ENCODE measurements at places on chromosomes 11 and 22. TPM values are rescaled to one million over a fixed set of nuclear protein-coding genes. Genes with fewer than 3 reads are reported as not detected.

Gene NUP98
- total RNA-seq, result 84.5 TPM

DNA sequence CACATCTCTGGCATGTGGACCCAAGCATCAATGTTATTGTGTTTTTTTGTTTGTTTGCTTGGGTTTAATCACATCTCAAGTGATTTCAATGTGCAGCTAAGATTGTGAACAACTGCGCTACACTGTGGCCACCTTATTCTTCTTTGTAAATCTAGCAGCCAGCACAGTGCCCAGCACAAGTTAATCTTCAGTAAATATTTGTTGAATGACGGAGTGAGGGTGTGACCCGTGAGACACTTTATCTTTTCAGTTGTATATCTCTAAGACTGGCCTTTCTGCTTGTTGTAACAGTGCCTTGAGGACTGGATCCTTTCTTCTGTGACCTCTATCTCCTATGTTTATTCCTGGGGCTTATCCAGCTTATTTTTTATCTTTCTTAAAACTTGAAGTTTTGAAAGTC is 21.4 kb upstream of the AMOTL1 start:
- H3K36me3 ChIP-seq, result no peaks in the 10 kb centered on the region
- no peak overlapping the region for H3K4me3 ChIP-seq
- H3K4me1 ChIP-seq, result peaks cover 31% of the 10 kb centered on the region
- no peak for DNase-seq
- no peak overlapping the region for H3K27ac ChIP-seq
- H3K27me3 ChIP-seq, result no peaks in the 10 kb centered on the region

DNA sequence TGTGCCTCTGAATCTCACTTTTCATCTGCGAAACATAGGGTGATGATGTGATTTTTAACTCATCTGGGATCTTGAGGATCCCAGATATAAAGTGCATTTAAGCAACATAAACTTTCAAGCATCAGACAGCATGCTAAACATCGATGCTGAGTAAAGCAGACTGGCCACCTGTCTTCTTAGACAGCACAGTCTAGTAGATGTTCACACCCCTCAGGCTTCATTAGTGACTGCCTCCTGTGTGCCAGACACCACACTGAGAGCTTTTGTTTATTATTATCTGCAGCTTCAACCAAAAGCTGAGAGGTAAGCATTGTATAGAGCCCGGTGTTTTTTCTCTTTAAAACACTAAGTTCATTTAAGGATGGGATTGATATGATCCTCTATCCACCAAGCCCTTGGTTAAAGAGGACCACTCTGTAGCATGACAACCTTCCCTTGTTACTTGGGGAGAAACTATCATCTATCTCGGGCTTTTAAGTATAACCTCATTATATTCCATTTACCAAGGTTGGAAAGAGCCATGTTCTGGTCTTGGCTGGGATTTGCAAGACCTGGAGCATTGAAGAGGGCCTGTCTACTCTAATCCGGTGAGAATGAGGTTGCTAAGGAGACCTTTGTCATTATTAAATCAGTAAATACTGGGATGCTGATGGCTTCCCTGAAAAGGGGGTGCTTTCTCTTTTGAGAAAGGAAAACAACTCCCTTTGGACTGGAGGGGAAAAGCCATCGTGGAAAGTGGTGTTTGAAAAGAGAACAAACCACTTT is 114.2 kb upstream of the SEZ6L start:
- no peak overlapping the region for H3K27ac ChIP-seq
- no peaks in the 10 kb centered on the region for H3K27me3 ChIP-seq
- no peak overlapping the region for H3K4me3 ChIP-seq
- no peaks in the 10 kb centered on the region for H3K4me1 ChIP-seq
- no peak for DNase-seq
- no peaks in the 10 kb centered on the region for H3K36me3 ChIP-seq

DNA sequence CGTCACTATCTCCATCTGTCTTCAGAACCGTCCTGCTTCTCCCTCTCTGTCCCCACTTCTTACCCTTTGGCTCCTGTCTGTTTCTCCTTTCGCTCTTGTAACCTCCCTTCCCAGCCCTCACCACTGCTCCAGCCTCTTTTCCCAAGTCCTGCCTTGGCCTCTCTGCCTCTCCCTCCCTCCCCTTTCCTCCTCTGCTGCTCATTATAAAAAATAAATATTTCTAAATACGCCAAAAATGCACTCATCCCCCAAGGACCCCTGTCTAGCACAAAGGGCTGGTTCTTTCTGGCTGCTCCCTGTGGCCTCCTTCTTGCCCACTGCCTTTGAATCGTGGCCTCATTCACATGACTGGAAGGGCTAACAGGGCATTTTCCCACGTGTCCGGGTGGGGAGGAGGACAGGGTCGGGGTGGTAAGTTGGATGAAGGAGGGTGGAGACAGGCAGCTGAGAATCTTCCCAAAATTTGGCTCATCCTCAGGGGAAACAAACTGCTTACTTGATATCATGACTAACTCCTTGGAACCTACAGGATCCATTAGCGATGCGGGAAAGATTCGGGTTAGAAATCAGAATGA is 26.4 kb upstream of the OAF start:
- H3K36me3 ChIP-seq, result no peaks in the 10 kb centered on the region
- no peaks in the 10 kb centered on the region for H3K27me3 ChIP-seq
- peaks cover 10% of the 10 kb centered on the region for H3K4me1 ChIP-seq
- peak; percentile 47 for DNase-seq
- H3K27ac ChIP-seq, result peak overlapping the region; percentile 73

Gene SLC35F2
- 5.4 TPM for total RNA-seq

- H3K27me3 ChIP-seq, result no peaks in the 10 kb centered on the region
- H3K4me3 ChIP-seq, result no peak overlapping the region
- no peaks in the 10 kb centered on the region for H3K36me3 ChIP-seq
Observed at GRCh38 chr22:33459137-33459536, 401.0 kb upstream of the SYN3 start.

Gene CYB5R2
- 3.9 TPM for total RNA-seq

GRCh38 chr11:89490602-89490980 is 584 bp downstream of the NOX4 start:
- no peaks in the 10 kb centered on the region for H3K36me3 ChIP-seq
- no peak overlapping the region for H3K4me3 ChIP-seq
- no peaks in the 10 kb centered on the region for H3K4me1 ChIP-seq
- H3K27me3 ChIP-seq, result peaks cover 10% of the 10 kb centered on the region

GRCh38 chr11:63958008-63958407 is 16.4 kb upstream of the COX8A start:
- H3K4me1 ChIP-seq, result no peaks in the 10 kb centered on the region
- H3K27ac ChIP-seq, result no peak overlapping the region
- no peaks in the 10 kb centered on the region for H3K27me3 ChIP-seq
- peaks cover 33% of the 10 kb centered on the region for H3K36me3 ChIP-seq
- no peak for DNase-seq
- no peak overlapping the region for H3K4me3 ChIP-seq

Gene KDM4D
- total RNA-seq, result 0.94 TPM

Data from gastrocnemius medialis (tissue), 4 donors.